Renal cortex interstitium (tissue), 15 donors: ENCODE measurements at places on chromosomes 4 and X.

DNA sequence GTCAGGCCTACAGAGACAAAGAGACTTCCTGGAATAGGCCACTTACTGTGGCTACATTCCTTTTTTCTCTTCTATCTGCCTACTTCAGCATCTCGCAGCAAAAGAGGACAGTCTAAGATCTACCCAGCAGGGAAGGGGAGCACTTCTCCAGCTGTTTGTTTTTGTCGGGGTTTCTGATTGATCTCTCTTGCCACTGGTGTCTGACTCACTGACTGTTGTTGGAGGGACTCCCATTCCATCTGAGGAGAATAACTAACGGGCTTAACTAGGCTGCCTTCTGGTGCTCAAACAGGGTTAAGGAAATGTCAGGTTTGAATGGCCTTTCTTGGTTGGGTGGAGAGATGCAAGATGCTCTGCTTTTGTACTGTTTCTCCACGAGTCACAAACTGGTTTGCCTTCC is 100.2 kb upstream of the TMEM164 start:
- no peak for DNase-seq

DNA sequence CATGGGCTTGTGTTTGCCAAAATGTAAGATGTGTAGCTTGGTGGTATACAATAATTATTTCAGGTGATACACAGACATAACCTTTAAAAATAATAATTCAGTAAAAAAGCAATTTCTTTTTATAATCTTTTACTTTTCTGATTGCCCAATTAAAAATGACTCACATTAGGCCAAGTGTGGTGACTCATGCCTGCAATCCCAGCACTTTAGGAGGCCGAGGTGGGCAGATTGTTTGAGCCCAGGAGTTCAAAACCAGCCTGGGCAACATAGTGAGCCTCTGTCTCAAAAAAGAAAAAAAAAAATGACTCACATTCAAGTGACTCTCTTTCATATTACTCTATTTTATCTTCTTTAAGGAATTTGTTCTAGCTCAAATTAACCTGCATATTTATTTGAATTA is 449.4 kb upstream of the HTR2C start:
- no peak for DNase-seq

DNA sequence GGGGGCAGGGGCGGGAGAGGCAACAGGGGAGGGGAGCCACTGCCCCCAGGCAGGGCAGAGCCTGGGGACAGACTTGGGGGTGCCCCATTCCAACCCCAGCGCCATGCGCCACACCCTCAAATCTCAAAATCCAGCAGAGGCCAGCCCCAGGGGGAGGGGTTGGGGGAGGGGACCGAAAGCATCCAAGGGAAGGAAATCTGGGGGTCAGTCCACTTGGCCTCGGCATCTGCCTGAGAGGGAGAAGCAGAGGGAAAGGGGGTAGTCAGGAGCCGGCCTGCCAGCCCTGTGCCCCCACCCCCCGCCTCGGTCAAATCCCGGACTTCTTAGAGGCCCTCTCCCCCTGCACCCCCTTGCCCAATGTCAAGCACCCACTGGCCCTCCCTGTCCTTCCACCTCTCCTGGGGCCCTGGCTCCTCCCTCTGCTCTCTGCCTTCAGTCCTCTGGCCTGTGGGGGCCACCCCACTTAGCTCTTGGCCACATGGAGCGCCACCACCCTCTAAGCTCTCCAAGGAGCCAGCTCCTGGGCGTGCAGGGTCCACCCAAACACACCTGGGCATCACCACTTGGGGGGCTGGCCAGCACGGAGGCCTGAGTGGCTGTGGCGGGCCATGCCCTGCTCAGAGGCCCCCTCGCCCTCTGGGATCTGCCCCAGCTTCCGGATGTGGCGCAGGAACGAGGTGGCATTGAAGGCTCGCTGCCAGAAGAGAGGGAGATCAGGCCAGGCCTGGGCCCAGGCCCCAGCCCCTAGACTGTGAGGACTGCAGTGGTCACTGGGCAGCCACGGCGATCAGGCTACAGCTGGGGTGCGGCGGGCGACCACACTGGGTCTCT is 3.5 kb downstream of the PNCK start:
- no peak for DNase-seq

DNA sequence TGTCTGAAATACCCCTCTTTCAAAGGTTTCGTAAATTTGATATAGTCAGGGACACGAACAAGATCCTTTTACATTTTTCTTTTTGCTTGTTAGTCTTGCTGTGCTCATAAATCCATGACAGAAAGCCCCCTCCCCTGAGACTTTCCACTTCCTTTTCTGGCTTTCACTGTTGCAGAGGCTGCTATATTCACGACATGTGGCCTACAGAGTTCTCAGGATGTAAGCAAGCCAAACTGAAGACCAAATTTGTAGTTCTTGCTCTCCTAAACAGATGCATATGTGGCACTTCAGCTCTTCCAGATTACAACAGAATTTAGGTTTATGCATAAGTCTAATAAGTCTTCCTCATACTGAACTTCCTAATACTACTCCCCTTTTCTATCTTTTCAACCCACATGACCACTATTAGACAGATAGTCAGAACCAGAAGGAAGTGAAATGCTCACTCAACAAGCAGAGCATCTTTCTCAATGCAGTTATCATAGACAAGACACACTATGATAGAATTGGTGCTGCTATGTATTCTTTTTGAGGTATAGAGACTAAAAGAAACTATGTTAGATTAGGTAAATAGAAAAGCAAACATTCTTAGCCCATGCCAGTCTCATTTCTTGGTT is 15.0 kb downstream of the BTK start:
- no peak for DNase-seq

- no peak for DNase-seq
These were observed 33.4 kb downstream of the AFAP1 start for GRCh38 chr4:7906171-7906701.

- DNase-seq: no peak
These were observed 87.8 kb downstream of the CLNK start for GRCh38 chr4:10596586-10597290.

- DNase-seq: no peak
These were observed 85.1 kb downstream of the APBB2 start for GRCh38 chr4:41129128-41129754.

DNA sequence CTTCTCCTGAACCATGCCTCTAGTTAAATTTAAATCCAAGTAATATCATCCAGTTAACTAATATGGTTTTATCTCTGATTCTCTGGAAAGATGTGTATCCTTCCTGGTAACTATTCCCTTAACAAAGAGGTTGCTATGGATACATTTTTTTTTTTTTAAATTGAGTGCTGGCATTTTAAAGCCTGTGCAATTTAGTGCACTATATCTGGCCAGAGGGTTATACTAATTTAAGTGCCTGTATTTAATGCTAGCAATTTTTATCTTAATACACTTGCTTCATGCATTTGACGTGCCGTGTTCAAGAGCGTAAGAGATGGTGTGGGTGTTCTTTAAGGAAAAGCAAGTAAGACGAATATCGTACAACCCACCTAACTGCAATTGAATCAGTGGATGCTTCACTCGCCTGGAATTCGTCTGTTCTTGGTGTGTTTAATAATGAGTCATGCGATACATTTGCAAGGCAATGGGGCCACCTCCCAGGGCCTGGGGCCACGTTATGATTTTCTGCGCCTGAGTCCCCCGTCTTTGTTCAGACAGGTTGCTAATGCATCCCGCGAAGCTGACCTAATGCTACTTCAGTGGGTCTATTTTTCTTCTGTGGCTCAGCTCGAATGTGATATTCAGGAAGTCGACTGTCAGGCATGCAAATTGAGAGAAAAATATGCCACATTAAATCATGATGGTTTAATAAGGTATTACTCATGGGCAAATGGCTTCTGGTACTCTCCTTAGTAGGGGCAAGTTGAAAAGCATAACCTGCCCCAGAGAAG is 14.2 kb upstream of the MID1 start:
- no peak for DNase-seq

DNA sequence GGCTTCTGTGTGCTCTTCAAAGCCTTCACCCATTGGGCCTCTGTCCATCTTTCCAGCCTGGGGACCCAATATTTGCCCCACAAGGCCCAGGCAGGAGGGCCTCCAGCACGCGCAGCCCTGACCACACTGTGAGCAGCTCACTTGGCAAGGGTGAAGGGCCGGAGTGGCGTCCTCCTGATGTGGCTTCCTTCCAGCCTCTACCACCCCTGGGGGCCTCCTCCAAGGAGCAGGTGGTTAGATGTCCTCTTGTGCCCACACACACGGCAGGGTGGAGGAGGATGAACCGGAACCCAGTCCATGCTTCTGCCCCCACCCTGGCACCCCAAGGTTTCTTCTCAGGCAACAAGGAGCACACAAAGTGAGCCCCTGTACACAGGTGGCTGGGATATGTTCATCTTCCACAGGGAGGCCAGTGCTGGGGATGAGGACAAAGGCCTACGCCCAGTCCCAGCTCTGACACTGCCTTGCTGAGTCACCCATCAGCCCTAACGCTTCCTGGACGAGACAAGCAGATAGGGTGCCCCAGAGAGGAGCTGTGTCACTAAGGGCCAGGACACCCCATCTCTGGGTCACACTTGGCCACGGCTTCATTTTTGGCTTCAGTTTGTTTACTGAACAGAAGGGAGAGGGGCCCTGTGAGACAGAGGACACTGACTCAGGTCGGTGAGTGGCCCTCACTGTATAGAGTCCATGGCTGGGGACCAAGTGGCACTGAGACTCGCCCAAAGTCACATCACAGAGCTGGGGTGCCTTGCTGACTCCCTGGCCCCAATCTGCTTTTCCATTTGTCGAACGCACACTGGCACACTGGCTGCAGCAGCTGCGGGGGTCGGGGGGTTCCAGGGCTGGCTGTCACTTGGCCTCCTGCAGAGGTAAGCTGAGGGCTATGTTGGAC is 1.9 kb downstream of the UBL4A start:
- DNase-seq: no peak

GRCh38 chr4:62130230-62130629 is 930.1 kb downstream of the ADGRL3 start:
- no peak for DNase-seq

- no peak for DNase-seq
These were observed 57.1 kb upstream of the NPFFR2 start for GRCh38 chr4:71974681-71975080.

- DNase-seq: no peak
These were observed 535.5 kb downstream of the MID1IP1 start for GRCh38 chrX:39336671-39337311.

- DNase-seq: no peak
These were observed 44.1 kb upstream of the PRKX start for GRCh38 chrX:3757510-3758025.

- no peak for DNase-seq
These were observed 65.6 kb downstream of the USO1 start for GRCh38 chr4:75790024-75790423.

DNA sequence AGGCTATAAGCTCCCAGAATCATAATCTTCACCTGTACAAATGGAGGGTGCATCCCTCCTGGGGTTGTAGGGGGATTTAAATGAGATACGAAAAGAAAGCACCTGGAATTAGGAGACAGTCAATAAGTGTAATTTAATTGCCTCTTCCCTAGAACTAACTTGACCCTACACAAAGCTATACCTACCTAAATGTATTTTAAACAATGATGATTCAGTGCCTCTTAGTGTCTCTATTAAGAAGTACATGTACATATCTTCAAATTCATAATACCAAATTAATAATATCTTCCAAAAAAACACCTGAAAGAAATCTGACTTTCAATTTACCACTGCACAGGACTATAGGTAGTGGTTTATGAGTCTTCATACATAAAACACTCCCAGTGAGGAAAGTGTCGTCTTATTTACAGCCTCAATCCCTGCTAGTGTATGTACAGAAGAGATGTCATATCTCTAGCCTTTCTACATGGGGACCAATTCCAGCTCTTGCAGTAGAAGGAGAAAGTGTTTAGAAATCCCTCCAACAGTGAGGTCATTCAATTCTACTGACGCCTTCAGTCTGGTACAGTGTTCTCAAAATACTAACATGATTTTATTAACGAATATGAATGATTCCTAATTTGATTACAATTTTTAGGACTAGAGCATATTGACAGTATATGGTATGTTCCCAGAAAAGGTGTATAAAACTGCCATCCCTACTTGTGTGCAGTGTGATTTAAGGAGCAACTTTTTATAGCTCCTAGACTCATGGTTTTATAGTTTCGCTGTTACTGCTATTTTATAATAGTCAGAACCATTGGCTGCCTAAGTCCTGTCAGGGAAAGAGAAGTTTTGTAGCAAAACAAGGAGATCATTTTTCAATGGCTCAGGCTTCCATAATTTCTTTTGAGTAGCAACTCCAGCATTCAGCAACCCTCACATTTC is 282.7 kb downstream of the UNC5C start:
- DNase-seq: no peak

DNA sequence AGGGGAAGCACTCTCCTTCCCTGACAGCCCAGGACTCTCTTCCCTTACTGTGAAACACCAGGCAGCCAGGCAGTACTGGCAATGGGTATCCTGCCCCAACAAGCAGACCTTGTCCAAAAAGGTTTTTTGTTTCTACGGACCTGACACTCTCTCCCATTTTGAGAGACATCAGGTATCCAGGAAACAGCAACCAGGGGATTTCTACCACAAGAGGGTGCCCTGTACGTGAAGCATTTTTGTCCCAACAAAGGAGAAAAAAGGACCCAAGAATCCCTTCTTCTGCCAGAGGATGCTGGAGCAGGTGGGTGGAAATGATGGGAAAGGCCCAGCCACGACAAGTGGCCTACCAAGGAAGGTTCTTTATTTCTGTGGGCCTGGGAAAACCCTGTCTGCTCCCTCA is 65.7 kb upstream of the FGF13 start:
- DNase-seq: no peak

GRCh38 chr4:159608436-159608835 is 505.6 kb downstream of the RAPGEF2 start:
- DNase-seq: no peak

GRCh38 chr4:106978046-106978774 is 57.9 kb downstream of the DKK2 start:
- no peak for DNase-seq

DNA sequence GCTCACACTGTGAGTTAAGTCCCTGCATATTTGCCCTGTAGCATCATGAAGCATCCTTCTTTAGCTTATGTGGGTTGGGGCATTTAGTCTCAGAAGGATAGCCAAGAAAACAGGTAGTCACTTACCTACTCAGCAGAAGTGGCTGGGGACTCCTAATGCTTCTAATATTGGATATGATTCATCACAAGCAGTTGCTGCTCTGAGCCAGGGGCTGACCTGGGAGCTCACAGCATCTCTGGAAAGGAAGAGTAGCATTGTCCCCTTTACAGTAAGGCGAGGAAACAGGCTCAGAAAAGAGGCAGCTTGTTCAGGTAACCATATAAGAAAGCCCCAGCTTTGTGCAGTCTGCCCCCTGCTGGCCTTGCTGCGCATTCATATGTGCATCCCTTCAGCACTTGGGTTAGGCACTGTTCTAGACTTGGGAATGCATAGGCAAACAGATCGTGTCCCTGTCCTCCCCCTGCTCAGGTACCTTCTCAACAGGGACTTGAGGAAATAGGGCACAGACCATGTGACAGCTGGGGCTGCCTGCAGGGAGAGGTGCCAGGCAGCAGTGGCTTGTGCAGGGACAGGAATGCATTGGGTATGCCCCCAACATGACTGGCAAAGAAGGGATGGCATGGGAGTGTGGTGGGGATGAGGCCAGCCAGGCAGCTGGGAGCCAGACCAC is 35.7 kb upstream of the TBC1D14 start:
- DNase-seq: no peak
